NCI-H1417 (cell line): ENCODE measurements at places on chromosomes 3 and 15.

DNA sequence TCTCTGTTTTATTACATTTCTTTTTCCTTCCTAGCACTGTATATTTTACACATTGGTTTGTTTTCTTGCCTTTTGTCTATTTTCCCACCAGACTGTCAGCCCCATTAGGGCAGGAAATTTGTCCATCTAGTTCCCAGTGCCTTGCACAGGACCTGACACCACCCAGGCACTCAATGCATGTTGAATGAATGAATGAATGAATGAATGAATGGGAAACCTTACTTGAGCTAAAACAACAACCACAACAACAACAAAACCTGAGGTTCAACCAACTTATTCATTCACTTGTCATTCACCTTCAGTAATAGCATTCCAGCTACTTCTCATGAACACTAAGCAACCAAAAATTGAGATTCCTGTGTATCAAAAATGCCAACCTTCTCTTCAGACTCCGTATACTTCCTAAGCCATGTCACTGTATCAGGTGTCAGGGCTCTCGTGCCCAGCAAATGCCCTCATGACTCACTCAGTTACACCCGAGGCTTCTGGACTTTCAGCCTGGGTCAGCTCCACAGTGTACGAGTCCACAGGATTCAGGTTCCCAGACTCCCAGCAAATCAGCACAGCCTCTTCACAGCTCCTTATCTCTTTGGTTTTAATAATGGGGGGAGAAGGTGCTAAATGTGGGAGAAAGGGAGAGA, 37.3 kb downstream of the FSD2 start:
- no peak for DNase-seq

DNA sequence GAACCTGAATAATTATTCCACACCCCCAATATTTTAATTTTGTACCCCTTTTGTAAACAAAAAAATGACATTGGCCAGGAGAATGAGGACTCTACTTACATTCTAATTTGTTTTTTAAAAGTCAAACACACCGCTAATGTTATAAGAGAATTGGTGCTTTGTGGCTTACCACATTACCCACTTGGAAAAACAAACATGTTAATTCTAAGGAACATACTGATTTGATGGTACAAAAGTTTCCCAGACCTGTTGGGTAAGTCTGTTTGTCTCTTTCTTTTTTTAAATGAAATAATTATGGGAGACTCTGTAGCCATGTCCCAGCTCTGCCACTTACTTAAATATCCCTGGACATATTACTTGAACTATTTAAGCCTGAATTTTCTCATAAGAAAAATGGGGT, 352.5 kb upstream of the C2CD4B start:
- no peak for DNase-seq

- DNase-seq: no peak
Observed at GRCh38 chr3:45944830-45945620, 1.8 kb downstream of the CXCR6 start.

GRCh38 chr3:188567478-188568195, 413.7 kb downstream of the LPP start:
- DNase-seq: no peak

DNA sequence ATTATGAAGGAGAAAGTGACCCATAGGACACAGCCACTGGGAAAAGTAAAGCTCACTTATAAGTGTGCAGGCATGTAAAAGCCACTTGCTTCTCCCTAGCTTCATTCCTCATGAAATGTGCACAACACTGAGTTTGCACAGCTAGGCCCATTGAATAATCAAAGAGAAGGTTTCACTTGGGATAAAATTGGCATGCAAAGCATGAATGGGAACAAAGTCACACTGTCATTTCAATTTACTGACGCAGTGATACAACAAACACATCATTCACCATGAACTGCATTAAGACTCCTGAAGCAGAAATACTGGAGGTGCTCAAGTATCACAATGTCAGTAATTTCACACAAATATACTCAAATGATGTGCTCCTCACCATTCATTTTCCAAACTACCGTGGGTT, 61.1 kb downstream of the KCNMB2 start:
- no peak for DNase-seq

- DNase-seq: no peak
Observed at GRCh38 chr3:76514836-76515235, 525.1 kb upstream of the ROBO2 start.

- no peak for DNase-seq
Observed at GRCh38 chr3:38102444-38102814, 34.5 kb downstream of the ACAA1 start.

DNA sequence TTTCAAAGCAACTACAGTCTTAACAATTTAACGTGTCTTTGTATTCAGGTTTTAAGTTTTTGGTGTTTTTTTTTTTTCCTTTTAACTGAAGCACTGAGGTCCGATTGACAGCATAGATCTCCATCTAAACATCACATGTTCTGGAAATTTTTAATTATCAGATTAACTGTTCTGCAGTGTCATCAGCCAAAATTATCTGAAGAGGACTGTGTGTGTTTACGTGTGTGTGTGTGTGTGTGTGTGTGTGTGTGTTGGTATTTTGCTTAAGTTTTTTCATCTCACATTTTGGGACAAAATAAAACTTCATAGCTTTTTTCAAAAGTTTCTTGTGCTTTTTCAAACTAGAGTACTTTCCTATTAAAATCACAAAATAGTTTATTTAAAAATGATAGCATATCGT, 1.8 kb downstream of the PIK3CA start:
- DNase-seq: no peak

GRCh38 chr15:63933522-63933921, 99.8 kb upstream of the HERC1 start:
- DNase-seq: no peak

DNA sequence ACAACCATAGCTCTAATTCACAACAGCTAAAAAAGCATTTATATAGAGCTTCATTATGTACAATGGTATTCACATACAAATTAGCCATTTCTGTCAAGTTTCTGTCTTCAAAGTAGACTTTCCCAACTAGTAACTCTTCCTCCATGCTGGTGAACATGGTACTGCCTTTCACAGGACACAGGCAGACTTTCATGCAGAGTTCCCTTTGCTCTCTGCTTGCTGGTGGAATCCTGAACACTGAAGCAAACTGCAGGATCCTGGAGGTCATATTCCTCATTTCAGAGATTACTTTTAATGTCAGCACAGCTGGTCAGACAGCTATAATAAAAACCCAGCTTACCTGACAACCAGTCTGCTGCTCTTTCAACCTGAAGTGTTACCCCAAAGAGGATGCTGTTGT, 53.6 kb downstream of the TASOR start:
- no peak for DNase-seq

DNA sequence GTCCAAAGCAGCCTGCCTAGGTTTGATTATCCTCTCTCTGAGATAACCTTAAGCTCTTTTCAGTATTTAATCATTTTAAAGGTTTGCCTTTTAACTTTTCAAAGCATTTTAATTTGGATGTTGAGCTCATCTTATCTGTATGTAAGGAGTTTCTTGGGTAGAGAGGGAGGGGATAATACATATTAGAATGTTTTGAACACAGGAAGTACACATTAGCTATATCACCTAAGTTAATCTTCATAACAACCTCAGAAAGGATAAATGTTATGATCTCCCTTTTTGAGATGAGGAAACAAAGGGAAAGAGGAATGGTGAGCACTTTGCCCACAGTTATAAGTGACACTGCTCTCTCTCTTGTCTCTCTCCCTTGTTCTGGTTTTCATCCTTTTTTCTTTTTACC, 2.2 kb upstream of the CD47 start:
- no peak for DNase-seq

DNA sequence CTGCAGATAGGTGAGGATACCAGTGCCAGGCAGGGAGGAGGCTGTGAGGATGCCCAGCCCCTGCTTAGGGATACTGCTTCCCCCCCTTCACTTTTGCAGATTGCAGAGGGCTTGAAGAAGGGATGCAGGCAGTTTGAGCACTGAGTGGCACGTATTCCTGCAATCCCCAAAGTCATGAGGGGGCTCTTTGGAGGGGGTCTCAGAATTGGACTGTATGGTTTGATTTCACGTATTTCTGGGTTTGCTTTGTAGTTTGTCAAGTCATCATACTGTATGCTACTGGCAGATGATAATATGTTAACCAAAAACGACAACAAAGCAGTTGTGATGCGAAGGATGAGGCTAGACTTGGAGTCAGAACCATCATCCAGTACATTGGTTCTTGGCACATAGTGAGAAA, 28.1 kb downstream of the CHST14 start:
- no peak for DNase-seq

GRCh38 chr3:100020876-100021644, 93.2 kb downstream of the FILIP1L start:
- no peak for DNase-seq

- no peak for DNase-seq
Observed at GRCh38 chr3:46942481-46943236, 33.9 kb downstream of the CCDC12 start.

GRCh38 chr15:41746802-41747201, 27.5 kb upstream of the MAPKBP1 start:
- no peak for DNase-seq

GRCh38 chr15:90407871-90408317, 19.9 kb downstream of the IQGAP1 start:
- no peak for DNase-seq
